Skin of body (tissue), 3 donors: ENCODE measurements at places on chromosomes 13 and 19. TPM values are rescaled to one million over a fixed set of nuclear protein-coding genes. Genes with fewer than 3 reads are reported as not detected.
A peak's percentile ranks its signal among the peaks of the same experiment; 100 is the strongest.

The DBP gene
- total RNA-seq: 5.7 TPM

DNA sequence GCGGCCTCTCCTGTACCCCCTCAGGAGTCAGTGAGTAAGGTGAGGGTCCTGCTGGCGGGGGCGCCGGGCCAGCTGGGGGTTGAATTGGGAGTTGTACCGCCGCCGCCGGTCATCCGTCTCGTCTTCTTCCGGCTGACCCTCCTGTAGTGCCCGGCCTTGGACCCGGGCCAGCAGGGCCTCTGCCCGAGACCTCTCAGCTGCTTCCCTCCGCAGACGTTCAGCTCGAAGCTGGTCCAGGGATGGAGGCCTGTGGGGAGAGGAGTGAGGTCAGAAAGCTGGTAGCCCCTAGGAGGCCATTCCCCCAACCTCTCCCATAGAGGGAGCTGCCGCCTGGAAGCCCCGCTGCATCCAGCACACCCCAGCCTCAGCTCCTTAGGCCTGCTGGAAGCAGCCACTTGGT lies 3.8 kb downstream of the LENG1 start:
- DNase-seq: no peak

The PRR36 gene
- total RNA-seq: 0.10 TPM

DNA sequence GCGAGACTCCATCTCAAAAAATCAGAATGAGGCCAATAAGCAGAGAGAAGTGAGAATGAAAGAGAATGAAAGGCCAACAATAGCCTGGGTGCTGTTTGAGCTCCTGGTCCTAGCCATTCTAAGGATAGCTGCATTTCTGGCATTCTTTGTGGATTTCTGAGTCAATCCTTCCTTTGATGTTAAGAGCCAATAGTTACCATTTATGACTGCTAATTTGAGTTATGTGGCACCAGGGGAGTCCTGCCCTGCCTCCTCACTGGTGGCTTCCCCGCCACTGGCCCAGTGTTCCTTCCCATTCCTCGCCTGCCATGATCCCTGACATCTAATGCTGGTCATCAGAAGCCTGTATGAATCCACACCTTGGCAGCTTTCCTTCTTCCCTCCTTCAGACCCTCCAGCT lies 991.2 kb downstream of the UQCRFS1 start:
- no peak for DNase-seq

GRCh38 chr13:39565036-39565949 lies 37.7 kb downstream of the LHFPL6 start:
- DNase-seq: peak; percentile 37

GRCh38 chr19:10316229-10317044 lies 622 bp upstream of the FDX2 start:
- no peak for DNase-seq
